ENCODE measurements at places on chromosomes 5 and 9. TPM values are rescaled to one million over a fixed set of nuclear protein-coding genes. Genes with fewer than 3 reads are reported as not detected.
A peak's percentile ranks its signal among the peaks of the same experiment; 100 is the strongest.

Gene ZNF608
- polyA plus RNA-seq = 0.87 TPM

- no peak for DNase-seq
Measured at GRCh38 chr9:5073701-5074100, 88.6 kb downstream of the JAK2 start.

DNA sequence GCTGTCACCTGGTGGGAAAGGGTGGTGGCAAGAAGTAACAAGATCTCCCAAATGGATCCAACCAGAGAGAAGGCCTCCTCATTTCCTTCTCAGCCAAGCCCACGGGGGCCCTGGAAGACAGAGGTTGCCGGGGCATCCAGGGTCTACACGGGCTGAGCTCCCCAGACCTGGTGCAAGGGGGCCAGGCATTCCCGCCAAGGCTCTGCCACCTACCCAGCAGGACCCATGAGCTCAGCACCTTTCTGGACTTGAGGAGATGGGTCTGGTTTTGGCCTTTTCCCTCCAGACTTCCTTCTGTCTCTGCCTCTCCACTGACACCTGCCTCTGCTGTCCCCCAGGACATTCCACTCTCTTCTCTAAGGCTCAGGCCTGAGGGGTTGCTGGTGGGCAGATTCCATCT is 42.4 kb upstream of the KCNMB1 start:
- DNase-seq = no peak

DNA sequence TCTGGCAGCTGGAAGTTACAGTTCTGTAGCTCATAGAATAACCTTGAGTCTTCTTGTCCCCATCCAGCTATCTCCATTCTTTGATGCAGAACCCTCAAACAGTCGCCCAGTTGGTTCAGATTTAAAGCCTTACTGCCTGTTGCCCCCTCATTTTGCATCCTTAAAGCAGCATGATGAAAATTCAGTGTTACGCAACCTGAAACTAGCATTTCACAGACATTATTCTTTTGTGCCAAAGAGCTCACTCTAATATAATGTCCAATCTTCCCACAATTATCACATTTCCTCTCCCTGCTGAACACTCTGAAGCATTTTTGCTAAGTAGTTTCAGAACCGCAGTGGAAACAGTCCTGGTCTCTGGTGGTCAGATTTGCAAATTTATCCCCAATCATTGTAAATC is 318.0 kb downstream of the PSAT1 start:
- DNase-seq = no peak

Gene OR1J4
- polyA plus RNA-seq = not detected

GRCh38 chr9:101354143-101354764 is 30.6 kb downstream of the BAAT start:
- no peak for DNase-seq

Gene STING1
- 38.1 TPM for polyA plus RNA-seq

DNA sequence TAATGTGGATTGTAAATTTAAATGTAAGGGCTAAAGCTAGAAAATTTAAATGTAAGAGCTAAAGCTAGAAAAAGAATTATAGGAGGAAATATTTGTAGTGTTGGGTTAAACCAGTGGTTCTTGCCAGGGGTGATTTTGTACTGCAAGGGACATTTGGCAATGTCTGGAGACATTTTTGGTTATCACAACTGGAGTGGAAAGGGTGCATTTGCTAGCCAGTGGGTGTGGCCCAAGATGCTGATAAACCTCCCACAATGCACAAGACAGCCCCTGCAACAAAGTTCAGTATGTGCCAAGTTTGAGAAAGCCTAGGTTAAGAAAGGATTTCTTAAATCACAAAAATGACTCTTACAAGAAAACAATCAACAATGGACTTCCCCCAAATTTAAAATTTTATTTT is 31.6 kb upstream of the ELL2 start:
- DNase-seq = no peak

- no peak for DNase-seq
Measured at GRCh38 chr9:114349713-114350480, 20.2 kb downstream of the ORM2 start.

- DNase-seq = no peak
Measured at GRCh38 chr9:127557998-127558546, 54.0 kb upstream of the STXBP1 start.

DNA sequence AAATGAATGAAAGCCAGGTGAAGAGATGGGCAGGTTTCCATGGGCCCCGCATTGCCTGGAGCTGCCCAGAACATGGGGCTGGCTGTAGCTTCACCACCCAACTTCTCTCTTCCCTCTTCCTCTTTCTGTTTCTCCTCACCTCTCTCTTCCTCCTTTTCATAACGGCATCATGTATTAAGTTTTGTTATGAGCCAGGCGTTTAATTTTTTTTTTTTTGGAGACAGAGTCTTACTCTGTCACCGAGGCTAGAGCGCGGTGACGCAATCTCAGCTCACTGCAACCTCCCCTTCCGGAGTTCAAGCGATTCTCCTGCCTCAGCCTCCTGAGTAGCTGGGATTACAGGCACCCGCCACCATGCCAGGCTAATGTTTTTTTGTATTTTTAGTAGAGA is 13.0 kb upstream of the SPINK4 start:
- DNase-seq = no peak

DNA sequence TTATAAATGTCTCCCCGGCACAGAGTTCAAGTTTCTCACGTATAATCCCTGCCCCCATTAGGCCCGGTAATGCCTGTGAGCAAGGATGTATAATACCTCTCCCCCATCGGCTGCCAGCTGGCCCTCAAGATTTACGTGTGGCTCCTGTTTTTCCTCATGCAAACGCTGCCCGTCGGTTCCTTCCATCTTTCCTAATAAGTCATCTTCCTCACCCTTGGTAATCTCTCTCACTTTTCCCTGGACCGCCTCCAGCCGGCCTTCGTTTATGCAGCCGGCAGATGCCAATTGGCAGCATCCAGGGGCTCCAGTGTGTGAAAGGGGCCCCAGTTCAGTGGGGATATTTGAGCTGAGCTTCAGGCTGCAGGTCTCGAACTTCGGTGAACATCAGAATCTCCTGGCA is 86.5 kb upstream of the NEURL1B start:
- DNase-seq = no peak

DNA sequence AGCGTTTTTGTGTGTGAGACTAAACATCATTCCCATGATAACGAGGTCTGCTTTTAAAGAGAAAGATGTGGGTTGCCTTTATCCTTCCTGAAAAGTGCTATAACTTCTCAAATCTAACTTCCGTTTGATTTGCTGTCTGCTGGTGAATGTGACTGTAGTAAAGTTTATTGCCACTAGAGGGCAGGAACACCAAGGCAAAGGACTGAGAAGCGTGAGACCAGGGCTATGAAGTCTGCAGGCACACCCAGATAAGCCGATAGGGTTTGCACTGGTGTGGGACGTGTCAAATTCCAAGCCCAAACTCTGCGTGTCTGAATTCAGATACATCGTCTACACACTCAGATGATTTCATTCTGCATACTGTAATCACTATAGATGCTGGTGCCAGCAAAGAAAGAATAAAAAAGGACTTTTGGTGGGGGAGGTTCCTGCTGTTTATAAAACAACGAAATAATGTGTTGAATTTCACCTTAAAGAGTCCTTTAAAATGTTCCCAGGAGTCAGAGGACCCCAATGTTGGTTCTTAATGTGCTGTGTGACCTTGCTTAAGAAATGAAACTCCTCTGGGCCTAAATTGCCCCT is 87.2 kb downstream of the PTTG1 start:
- peak; percentile 41 for DNase-seq

GRCh38 chr5:154485850-154486426 is 7.9 kb upstream of the HAND1 start:
- no peak for DNase-seq

DNA sequence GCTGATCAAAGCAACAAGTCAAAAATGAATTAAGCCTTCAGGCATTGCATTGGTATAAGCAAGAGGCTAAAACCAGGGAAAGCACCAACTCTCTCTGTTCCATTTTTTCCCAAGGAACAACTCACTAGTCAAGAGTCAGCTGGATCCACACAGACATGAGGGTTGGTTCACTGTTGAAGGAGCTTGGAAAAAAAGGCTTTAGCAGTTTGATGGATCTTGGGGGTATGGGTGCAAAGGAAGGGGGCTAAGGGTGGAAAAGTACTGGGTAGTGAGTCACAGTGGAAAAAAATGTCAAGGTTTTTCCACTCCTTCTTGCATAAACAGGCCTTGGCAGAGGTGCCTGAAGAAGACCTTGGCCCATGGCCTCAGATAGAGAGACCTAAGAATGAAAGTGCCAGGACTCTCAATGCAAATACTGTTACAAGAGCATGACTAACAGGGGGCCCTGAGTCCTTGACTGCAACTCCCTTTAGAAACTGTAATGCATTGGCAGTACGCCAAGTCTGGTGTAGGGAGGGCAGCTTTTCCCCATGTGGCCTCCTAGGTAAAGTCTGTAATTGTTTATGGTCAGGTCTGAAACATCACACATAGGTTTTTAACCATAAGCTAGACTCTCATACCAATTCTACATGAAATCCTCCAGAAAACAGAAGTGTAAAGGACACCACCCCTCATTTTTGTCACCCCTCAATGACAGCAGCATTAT is 23.7 kb downstream of the ACTL7A start:
- peak; percentile 38 for DNase-seq

Gene STKLD1
- not detected for polyA plus RNA-seq

All from keratinocyte (primary cell).